Mammary epithelial cell (primary cell): ENCODE measurements at places on chromosomes 6 and 20.

- DNase-seq = no peak
Observed at GRCh38 chr6:139850512-139850911, 476.1 kb upstream of the CITED2 start.

GRCh38 chr20:45783656-45784294, 7.9 kb downstream of the WFDC3 start:
- peak; percentile 36 for DNase-seq

DNA sequence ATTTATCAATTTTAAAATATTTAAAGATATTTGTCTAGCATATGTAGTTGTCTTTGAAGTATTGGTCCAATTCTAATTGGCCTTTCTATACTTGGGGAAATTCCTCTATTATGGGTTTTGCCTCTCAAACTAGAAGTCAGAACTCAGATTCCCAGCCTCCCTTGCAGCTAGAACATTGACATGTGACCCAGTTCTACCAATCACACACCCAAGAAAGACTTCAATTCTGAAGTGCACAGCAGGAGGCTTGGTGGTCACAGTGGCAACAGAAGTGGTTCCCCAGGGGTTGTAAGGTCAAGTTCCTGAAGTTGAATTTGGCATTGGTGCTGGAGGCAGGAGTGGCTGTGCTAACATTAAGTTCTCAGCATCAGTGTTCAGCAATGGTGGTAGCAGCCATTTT, 14.8 kb upstream of the FKBP5 start:
- DNase-seq = no peak

- DNase-seq = peak; percentile 84
Observed at GRCh38 chr20:54067606-54068174, 2.7 kb downstream of the BCAS1 start.

GRCh38 chr6:50819904-50820868, 1.5 kb downstream of the TFAP2B start:
- peak; percentile 22 for DNase-seq

DNA sequence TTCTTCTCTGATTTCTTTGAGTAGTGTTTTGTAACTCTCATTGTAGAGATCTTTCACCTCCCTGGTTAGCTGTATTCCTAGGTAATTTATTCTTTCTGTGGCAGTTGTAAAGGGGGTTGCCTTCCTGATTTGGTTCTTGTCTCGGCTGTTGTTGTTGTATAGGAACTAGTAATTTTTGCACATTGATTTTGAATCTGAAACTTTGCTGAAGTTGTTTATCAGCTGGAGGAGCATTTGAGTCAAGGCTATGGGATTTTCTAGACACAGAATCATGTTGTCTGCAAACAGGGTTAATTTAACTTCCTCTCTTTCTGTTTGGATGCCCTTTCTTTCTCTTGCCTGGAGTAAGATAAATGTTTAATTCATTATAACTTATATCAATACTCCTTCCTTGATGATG, 86.4 kb downstream of the OLIG3 start:
- no peak for DNase-seq

- peak; percentile 30 for DNase-seq
Observed at GRCh38 chr20:535958-536357, 7.6 kb downstream of the CSNK2A1 start.

DNA sequence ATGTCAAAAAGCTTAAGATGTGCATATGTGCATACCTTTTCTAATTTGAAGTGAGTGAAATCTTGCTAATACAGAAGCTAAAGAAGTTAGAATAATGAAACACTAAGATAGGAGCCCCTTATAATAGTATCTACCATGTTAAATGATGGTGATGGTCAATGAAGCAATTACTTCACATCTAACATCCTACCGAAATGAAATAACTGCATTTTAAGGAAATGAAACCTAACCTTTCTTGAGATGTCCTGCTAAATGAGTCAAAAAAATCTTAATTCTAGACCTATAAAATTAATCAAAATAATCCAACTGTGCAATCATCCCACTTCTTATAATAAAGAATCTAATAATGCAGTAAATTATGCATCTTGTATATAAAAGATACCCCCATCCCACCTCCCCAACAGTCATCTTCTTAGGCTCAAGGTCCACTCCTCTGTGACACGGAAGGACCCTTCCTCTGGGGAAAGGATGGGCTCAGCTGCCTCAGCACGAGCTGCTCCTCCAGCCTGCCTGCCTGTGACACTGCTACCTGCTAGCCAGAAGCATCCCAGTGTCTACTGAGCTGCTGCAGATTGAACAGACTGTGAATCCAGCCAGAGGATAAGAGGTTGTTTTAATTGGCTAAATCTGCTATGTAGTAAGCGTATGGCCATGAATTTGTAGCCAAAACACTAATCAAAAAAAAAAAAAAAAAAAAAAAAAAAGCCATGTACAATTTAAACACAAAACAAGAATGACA, 129.6 kb upstream of the BEND3 start:
- no peak for DNase-seq

- peak; percentile 65 for DNase-seq
Observed at GRCh38 chr6:56752009-56752408, 109.3 kb upstream of the DST start.

DNA sequence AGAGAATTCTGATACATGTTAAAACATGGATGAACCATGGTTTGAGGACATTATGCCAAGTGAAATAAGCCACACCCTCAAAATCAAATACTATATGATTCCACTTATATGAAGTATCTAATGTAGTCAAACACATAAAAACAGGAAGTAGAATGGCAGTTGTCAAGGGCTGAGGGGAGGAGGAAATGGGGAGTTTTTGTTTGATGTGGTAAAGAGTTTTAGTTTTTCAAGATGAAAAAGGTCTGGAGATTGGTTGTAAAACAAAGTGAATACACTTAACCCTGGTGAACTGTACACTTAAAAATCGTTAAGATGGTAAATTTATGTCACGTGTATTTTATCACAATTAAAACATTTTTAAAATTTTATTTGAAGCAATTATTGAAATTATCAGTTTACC, 127.4 kb upstream of the GRIK2 start:
- no peak for DNase-seq

- peak; percentile 89 for DNase-seq
Observed at GRCh38 chr6:32369660-32370059, 2.0 kb downstream of the TSBP1 start.

- DNase-seq = no peak
Observed at GRCh38 chr6:118504611-118505010, 43.5 kb upstream of the PLN start.

DNA sequence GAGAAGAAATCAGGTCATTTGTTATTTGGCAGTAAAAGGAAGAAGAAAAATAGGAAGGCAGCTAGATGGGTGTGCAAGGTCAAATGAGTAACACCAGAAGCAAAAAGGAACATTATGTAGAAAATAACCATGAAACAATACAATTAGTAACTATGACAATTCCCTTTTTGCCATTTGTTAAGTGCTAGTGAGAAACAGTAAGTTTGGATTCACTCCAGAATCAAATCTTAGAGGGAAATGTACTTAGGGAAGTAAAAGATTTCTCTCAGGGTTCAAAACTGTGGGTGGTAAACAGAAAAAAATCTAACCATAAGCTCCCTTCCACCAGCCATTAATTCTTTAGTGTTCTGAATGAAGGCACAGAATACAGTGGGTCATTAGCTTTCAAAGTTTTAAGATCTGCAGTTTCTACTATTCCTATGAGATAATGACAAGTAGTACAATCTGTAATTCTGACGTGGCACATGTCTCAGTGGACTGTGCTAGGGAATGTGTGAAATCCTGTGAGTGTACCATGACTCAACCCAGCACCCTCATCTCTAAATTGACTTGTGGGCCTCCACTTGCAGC, 17.1 kb downstream of the REPS1 start:
- DNase-seq = peak; percentile 93

DNA sequence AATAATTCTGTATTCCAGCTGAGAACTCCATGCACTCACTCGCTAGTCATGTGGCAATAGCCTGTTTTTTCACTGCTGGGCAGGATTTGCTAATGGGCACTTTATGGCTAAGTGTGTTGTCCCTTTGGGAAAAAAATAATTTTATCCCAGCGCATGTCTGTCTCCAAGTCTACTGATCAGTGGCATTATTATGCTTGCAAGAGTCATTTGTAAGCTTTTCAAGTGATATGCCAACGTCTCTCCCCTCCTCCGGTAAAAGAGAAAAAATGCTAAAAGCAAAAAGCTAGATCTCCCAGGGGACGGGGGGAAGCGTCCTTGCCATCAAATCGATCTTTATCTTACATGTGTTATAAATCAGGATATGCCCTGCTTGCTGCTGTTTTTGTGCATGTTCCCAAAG, 407.7 kb downstream of the CDH26 start:
- no peak for DNase-seq

- DNase-seq = no peak
Observed at GRCh38 chr6:1745814-1746213, 136.1 kb downstream of the FOXC1 start.

DNA sequence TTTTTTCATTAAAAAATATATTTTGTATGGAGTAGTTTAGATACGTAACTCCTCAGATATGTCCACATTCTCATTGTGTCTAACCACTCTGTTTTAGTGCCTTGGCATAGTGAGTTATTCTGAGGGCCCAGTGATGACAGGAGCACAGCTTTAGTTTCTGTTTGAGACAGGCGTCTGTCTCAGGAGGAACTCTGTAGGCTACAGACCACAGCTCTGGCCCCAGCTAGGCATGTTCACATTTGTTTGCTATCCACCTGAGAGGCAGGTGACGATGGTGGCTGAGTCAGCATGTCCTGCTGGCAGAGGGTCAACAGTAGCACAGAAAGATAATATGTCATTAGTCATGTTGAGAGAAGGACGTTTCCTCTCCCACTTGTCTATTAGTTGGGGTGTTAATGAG, 16.3 kb downstream of the LRRC1 start:
- peak; percentile 95 for DNase-seq

GRCh38 chr20:49636447-49636846, 68.5 kb upstream of the PTGIS start:
- DNase-seq = no peak

DNA sequence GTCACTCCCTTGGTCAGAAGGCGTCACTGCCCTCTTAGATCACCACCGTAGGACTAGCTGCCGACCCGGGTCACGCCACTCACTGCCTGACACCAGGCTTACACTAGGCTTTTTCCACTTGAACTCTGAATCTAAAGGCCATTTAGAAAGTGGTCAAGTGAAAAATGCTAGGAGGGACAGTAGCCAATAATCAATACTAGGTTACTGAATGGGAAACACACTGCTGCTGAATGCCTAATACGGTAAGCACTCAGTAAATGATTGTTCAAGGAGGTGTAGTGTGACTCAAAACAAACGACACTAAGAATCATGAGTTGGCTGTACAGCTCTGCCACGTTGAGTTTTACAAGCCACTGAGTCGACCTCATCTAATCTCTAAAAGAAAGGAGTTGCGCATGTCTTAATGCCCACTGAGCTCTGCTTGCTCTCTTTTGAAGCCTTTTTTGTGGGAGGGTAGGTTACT, 760 bp upstream of the IBTK start:
- DNase-seq = peak; percentile 40

DNA sequence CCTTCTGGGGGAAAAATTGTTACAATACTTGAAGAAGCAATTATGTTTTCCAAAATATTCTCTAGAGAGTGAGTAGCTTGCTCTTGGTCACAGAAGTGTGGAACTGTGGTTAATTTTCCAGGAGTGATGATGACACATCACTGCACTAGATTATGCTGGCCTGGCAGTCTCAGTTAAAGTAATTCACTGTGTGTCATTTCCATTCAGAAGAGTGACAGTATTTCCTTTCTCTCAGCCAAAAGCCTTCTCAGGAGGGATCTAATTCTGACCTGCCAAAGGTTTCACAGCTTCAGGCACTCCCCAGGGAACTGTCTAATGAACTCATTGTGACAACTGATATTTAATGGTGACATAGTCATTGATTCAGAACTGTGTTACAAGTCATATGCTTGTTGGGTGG, 517.5 kb downstream of the TBC1D32 start:
- DNase-seq = no peak

DNA sequence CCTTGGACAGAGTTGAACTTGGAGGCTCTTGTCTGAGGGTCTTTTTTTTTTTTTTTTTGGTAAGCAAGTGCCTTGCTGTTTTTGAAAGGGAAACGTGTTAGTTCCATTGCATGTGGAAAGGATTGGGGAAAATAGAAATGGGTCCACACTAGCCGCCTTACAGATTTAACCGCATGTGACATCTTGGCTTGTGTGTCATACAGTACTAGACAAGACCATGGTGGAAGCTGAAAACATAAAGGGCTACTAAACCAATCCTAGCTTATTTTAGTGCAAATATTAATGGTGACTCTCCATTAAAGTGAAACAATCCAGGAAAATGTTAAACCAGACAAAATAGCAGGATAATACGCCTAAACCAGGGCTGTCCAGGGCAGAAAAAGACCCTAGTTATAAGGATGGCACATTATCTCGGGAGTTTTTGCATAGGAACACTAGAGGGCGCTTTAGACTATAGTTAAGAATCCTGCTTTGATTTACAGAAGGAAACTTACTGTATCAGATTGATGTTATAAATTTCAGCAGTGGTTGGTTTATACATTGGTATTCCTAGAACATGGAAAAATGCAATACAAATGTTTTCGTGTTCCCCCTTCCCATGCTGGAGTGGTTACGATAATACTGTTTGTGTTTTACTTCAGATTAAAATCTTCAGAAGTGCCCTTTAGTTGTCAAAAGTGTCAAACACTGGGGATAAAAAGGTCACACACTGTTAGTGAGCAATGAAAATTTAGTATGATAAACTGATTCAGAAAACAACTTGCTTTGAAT, 59.8 kb upstream of the DEK start:
- peak; percentile 40 for DNase-seq

DNA sequence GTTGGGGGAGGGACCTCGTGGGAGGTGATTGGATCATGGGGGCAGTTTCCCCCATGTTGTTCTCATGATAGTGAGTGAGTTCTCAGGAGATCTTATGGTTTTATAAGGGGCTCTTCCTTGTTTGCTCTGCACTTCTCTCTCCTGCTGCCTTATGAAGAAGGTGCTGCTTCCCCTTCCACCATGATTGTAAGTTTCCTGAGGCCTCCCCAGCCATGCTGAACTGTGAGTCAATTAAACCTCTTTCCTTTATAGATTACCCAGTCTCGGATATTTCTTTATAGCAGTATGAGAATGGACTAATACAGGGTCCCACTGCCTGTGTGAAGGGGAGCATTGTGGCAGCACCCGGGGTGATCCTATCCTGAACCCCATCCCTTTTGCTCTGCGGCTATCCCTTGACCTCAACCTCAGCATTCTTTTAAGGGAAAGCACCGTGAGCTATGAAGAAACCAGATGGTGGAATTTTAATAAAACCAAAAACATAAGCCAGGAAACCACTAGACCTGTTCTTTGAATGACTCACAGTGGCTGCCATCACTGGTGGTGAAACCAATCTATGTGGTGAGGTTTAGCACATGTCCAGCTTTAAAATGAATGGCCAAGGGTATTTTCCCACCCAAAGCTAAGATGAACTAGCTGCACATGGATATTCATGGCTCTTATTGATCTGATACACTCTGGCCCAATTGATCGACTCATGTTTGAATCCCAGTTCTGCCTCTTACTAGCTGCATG, 62.2 kb downstream of the ZDHHC14 start:
- peak; percentile 90 for DNase-seq
